ENCODE measurements at places on chromosomes 7 and 10.

DNA sequence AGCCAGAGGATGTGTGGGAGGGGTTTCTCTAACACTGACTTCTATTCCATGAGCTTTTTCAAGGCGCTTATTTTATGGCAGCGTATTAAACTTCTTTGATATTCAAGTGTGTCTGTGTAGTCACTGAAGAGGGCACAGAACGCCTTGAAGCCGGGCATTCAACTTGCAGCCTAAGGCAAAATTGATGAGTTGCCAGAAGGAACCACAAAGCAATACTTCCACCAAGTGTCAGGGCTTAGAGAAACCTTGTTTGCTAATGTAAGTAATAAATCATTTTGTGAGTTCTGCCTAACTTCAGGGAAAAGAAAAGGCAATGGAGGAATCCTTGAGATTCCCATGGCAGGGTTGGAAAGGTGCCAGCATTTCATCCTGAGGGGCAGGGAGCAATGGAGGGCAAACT lies 163.8 kb downstream of the LCOR start:
- DNase-seq = no peak

DNA sequence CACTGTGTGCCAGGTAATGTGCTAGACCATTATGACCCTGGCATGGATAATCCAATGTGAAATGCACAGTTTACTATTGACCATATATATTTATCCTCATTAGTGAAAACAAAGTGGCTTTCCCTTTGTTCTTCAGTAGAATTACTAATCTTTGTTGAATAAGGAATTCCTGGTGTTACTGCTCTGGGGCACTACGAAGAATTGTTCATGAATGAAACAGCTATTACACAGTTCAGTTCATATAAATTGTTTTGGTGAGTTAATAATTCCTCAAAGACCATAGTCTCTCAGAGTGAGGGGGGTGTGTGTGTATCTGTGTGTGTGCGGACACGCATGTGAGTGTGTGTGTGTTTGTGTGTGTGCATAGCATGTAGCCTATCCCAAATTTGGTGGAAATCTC lies 668.0 kb upstream of the MBL2 start:
- no peak for DNase-seq

DNA sequence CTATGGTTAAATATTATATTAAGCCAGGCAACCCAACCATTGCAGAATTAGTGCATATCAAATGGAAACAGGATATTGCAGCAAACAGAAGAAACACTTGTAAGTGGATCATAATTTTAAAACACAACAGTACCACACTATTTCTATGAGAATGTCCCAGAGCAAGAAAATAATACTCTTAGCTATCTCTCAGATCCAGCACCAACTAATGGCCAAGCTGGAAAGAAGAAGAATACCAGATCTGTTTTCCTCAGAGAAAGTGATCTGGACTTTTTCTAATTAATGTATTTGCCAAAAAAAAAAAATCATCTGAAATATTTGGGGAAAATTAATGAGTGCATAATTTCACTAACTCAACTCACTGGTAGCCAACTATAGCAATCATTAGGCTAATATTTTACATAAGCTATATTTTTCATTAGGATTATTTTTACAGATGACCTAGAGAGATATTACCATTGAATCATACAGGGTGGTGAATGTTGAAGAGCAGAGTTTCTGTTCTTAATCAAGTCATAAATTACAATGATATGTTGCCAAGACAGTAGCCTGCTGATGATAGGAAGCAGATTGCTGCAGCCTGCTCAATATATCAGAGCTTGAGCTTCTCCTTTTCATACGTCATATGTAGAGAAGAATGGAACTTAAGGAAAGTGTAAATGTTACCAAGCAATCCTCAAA lies 995.4 kb upstream of the LRRN3 start:
- DNase-seq = no peak

- no peak for DNase-seq
Measured at GRCh38 chr10:2920168-2920567, 147.2 kb upstream of the PFKP start.

GRCh38 chr10:68938117-68938516 lies 17.9 kb upstream of the DDX21 start:
- DNase-seq = no peak

- DNase-seq = no peak
Measured at GRCh38 chr10:121572859-121573537, 25.2 kb downstream of the FGFR2 start.

- peak; percentile 82 for DNase-seq
Measured at GRCh38 chr7:150451097-150451793, 815 bp downstream of the GIMAP8 start.

DNA sequence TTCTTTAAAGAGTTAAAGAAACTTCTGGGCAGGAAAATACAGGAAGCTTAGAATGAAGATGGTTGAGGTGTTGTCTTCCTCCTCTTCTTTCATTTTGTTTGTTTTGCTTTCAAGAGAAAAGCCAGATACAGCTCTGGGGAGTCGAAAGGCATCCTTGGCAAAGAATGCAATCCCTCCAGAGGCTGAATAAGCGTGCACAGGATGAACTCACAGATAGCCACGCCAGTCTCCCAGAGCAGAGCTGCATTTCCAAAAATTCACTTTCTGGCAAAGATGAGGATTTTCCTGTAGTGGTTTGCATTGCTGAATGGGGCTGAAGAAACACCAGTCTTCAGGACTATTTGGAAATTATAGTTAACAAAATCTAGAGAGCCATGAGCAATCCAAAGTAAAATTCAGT lies 336.4 kb downstream of the NRG3 start:
- DNase-seq = no peak

- DNase-seq = no peak
Measured at GRCh38 chr7:2979951-2980350, 63.7 kb downstream of the CARD11 start.

DNA sequence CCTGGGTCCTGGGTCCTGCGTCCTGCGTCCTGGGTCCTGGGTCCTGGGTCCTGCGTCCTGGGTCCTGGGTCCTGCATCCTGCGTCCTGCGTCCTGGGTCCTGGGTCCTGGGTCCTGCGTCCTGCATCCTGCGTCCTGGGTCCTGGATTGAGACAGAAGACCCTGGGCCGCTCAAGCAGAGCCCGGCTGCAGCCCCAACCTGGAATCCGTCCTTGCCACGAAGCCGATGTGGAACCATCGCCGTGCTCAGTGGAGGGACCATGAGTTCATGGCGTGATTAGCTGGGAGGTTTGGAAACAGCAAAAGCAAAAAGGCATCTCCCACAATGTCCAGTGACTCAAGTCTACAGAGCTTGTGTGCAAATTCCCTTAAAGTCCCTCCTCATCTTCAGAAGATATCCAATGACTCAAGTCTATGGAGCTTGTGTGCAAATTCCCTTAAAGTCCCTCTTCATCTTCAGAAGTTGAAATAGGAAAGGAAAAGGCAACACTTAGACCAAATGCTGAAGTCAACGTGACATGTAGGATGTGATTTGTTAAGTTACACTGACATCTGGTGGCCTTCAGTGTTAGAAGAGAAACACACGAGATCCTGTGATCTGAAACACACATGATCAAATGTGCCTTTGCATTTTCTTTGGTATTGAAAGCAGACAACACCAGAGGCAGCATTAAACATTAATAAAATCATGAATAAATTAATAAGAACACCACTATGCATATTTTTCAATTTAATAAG lies 179.9 kb downstream of the PTPRN2 start:
- no peak for DNase-seq

DNA sequence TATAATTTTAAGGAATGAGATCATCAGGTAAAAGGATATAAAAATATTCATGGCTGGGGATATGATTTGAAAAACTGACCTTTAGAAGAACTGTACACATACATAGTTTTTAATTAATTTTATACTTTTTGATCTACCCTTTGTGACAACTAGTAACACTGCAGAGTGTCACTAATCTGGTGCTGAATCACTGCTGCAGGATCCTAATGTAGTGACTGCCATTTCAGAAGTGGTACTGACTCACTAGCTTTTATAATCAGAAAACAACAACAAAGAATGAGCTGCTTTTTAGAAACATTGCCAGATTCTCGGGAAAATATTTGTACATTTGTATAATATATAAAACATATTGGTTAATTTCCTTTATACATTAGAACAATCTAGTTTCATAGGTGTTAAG lies 110.4 kb downstream of the HIPK2 start:
- DNase-seq = no peak

DNA sequence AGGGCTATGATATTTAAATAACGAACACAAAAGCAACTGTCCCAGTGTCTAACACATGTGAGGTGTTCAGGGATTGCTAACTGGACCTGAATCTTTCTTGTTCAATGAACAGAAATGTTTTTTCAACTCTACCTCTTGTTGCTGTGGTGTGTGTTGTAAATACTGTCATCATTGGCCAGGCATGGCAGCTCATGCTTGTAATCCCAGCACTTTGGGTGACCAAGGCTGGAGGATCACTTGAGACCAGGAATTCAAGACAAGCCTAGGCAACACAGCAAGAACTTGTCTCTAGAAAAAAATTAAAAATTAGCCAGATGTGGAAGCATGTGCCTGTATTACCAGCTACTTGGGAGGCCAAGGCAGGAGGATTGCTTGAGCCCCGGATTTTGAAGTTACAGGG lies 1250.9 kb downstream of the TYW1 start:
- DNase-seq = no peak

- no peak for DNase-seq
Measured at GRCh38 chr7:22083704-22084240, 138.1 kb upstream of the CDCA7L start.

DNA sequence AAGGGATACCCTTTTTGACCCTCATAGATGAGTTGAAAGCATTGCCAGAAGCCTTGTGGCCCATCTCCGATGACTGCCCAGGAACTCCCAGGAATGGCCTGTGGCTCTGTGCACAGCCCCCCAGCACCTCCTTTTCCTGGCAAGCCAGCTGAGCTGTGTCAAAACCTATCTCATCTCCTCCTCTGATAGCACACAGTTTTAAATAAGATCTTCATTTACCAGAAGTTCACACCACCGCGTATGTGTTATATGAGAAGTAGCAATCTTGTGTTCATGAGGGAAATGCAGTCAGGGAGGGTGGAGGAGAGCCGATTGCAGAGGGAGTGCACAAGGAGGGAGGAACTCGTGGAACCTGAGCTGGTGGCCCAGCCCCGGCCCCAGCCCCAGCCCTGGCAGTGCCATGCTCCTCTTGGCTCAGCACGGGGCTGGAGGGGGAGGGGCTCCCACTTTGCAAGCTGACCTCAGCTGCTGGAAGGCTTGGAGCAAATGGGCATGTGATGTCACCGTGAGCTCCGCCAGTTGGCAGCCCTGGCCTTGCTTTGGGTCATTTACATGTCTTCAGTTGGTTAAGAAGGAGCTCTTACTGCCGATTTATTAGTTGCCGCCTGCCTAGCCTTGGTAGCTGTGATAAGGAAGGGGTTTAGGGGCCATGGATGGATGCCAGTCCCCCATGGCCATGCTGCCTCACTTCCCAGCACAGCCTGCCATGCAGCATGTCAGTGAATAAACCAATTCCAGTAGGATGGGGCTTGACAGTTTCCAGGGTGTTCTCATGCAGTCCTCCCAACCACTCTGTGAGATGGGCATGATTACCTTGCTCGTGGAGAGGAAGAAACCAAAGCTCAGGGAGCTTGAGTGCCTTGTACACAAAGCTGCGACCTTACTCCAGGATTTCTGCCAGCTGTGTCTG lies 20.0 kb downstream of the UNC5B start:
- DNase-seq = no peak

DNA sequence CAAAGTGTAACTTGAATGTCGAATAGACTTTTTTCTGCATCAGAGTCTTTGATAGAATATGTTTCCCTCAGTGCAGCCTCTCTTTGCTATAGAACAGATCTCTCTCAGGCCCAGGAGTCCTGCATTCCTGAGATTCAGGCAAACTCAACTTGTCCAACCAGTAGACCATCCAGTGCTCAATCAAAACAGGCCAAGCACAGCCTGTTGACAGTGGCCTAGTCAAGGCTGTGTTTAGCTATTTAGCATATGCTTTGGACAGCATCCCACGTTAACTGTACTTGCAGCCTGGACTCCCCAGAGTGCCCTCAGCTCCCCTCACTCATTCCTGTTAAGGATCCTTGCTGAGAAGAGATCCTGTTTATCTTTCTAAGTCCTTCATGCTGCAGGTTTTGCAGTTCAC lies 16.3 kb downstream of the OR6V1 start:
- no peak for DNase-seq

DNA sequence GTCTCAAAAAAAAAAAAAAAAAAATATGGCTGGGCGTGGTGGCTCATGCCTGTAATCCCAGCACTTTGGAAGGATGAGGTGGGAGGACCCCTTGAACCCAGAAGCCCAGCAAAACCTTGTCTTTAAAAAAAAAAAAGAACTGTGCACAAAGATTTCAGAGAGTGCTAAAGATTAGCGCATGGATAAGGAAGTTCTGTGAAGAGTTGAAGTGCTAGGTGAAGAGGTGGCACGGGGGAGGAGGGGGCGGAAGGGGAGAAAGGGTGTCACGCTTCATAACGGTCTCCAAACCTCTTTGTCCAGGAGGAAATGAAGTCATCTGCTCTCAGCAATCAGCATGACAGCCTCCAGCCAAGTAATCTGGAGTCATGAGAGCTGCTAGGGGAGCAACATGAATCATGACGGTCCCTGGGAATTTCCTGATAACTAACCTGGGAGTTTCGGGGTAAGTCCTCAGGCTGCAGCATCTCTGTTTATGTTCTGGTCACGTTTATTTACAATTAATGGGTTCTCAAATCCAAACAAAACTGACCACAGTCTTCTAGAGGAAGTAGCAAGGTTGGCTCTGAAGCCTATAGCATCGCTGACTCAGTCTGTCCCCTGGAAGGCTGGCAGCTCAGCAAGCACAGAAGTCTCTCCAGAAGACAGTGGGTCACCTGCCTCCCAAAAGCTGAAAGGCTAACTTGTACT lies 1.9 kb upstream of the PLAU start:
- DNase-seq = peak; percentile 76

DNA sequence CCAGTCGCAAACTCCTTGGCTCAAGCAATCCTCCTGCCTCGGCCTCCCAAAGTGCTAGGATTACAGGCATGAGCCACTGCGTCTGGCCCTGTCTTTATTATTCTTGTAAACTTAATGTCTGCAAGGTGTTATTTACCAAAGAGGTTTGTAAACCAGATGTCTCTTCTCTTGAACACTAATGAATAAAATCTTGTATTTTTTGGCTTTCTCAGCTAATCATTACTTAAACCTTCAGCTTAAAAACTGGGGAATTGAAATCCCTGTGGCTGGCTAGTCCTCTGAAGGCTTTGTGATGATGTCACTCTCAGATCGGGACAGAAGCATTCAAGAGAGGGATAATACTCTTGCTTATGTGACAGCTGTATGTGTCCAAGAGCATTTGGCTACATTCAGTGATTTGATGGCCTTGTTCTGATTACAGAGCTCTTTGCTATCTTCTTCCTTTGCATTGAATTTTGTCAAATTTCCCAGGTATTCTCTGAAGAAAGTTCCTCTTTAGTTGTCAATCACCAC lies 130.3 kb downstream of the BICC1 start:
- DNase-seq = no peak

Measured in stimulated activated CD4-positive, alpha-beta T cell treated with anti-CD3 and anti-CD28 coated beads, Interleukin-15, amount 100 ng/mL, for 24 hours (primary cell).